Hepatocyte (in vitro differentiated cells): ENCODE measurements at places on chromosomes 2 and 18. TPM values are rescaled to one million over a fixed set of nuclear protein-coding genes. Genes with fewer than 3 reads are reported as not detected.

DNA sequence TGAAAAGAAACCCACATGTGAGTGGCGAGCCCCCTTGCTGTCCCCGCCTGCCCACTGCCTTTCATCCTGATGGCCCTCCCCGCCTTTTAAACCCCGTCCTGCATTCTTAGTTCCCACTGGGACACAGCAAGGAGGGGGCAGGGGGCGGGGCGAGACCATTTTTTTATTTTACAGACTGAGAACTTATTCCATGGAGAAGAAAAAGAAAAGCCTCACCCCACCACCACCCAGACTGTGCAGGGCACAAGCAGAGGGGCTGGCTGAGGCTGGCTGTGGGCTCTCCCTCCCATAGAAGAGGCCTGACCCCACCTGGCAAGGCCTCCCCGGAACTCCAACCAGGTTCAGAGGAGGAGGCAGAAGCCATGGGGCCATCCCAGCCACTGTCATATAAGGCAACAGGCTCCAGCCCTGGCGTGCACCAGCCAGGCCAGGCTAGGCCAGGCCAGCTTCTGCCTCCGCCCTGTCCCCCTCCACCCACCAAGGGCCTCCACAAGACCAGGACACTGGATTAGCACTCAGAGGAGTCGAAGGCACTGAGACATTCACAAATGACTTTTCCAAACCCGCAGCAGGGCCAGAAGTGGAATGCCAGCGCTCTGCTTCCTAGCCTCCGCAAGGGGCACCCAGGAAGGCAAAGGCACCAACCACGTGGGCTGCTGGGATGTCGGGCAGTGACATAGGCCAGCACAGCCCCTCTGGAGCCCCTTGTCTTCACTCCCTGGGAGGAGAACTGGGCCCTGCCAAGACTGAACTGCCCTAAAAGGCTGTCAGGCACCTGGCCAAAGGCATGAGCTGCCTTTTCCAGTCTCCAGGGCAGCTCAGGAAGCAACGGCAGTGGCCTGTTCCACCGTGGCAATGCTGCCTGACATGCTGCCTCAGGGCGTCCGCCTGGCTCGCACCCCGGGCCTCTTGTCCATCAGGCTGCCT is 37.5 kb upstream of the SEMA4C start:
- H3K4me3 ChIP-seq, result no peak overlapping the region
- peaks cover 24% of the 10 kb centered on the region for H3K4me1 ChIP-seq
- peak overlapping the region; percentile 98 for H3K27ac ChIP-seq
- no peaks in the 10 kb centered on the region for H3K27me3 ChIP-seq
- no peaks in the 10 kb centered on the region for H3K36me3 ChIP-seq
- DNase-seq, result peak; percentile 73

- no peak overlapping the region for H3K4me3 ChIP-seq
- H3K27me3 ChIP-seq, result no peaks in the 10 kb centered on the region
- no peak for DNase-seq
Observed at GRCh38 chr2:106563195-106563594, 76.0 kb downstream of the CD8B2 start.

The MAP3K20 gene
- 23.3 and 24.0 TPM in 2 replicates for total RNA-seq

The SYT4 gene
- 1.7 TPM in 2 replicates for total RNA-seq
